CD8-positive, alpha-beta memory T cell (primary cell): ENCODE measurements at places on chromosomes 2 and 18. TPM values are rescaled to one million over a fixed set of nuclear protein-coding genes. Genes with fewer than 3 reads are reported as not detected.

Gene CKAP2L
- total RNA-seq, result 19.1 TPM

Gene MYO5B
- 0.07 TPM for total RNA-seq

Gene MYO7B
- not detected for total RNA-seq

- no peaks in the 10 kb centered on the region for H3K27me3 ChIP-seq
- no peak overlapping the region for H3K27ac ChIP-seq
- DNase-seq, result peak; percentile 70
- no peak overlapping the region for H3K4me3 ChIP-seq
Observed at GRCh38 chr2:42089340-42089925, 41.6 kb downstream of the PKDCC start.

- DNase-seq, result no peak
- H3K27ac ChIP-seq, result no peak overlapping the region
- H3K4me1 ChIP-seq, result no peaks in the 10 kb centered on the region
- no peaks in the 10 kb centered on the region for H3K36me3 ChIP-seq
Observed at GRCh38 chr18:41659438-41660130, 295.4 kb upstream of the PIK3C3 start.

DNA sequence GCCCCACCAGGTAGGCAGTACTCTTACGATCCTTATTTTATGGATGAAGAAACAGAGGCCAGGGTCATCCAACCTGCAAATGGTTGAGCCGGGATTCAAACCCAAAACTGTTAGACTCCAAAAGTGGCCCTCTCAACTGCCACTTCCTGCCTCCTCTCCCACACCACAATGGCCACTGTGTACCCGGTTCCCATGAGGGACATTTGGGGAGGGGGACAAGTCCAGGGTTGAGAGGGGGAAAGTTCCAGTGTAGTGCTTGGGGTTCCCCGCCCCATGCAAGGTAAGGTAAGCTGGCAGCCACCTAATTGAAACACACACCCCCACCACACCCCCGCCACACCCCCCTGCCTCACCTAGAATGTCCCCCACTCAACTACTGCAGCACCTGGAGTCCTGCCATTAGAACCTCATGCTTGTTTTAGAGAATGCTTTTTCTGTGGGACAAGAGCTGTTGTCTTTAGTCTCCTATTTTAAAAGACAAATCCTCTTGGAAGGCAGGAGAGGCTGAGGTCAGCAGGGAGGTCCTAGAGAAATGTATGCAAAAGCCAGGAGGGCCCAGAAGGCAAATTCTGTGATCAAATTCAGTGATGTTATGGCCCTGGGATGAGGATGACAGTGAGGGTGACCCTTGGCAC lies 145.2 kb downstream of the ZFP36L2 start:
- no peaks in the 10 kb centered on the region for H3K36me3 ChIP-seq
- peaks cover 5% of the 10 kb centered on the region for H3K4me1 ChIP-seq
- no peak overlapping the region for H3K4me3 ChIP-seq

- no peaks in the 10 kb centered on the region for H3K27me3 ChIP-seq
- no peaks in the 10 kb centered on the region for H3K36me3 ChIP-seq
- no peak overlapping the region for H3K4me3 ChIP-seq
- DNase-seq, result no peak
- no peak overlapping the region for H3K27ac ChIP-seq
Observed at GRCh38 chr2:53527056-53527455, 240.5 kb upstream of the CHAC2 start.

GRCh38 chr2:60529136-60529784 lies 24.2 kb downstream of the BCL11A start:
- H3K36me3 ChIP-seq, result no peaks in the 10 kb centered on the region
- H3K4me1 ChIP-seq, result no peaks in the 10 kb centered on the region
- no peaks in the 10 kb centered on the region for H3K27me3 ChIP-seq
- H3K27ac ChIP-seq, result no peak overlapping the region
- DNase-seq, result no peak
